GM23248 (cell line): ENCODE measurements at places on chromosomes 2 and 18.

GRCh38 chr2:133713049-133713580, 144.9 kb upstream of the NCKAP5 start:
- DNase-seq = no peak

DNA sequence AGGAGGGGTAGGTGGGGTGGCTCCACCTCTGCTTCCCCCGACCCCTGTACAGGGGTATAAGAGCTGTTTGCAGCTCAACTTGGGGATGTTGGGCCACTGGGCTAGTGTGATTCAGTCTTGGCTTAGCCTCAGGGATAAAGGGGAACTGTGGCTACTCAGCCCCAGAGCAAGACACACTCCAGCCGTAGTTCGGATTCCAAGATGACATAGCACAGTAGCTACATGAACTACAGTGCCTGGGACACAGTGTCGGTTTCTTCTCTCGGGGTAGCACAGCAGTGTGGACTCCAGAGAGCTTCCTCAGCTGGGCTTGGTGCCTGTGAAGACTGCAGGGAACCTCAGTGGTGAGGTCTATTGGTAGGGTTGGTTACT, 21.1 kb downstream of the CARF start:
- no peak for DNase-seq

DNA sequence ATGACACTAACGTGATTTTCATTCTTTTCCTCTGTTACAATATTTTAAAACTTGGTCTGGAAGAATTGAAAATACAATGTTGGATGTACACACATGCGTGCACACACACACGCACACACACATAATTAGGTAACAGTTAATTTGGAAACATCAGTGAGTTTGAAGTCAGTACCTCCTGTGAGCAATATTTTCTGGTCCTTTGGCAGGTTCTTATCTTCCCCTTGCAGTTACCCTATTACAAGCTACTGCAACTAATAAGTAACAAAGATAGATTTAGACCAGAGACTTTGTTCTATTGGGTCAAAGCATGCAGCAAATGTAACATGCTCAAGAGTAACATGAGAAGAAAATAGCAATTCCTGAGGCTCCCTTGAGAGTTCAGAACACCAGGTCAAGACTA, 73.3 kb downstream of the ZNF385B start:
- no peak for DNase-seq

- no peak for DNase-seq
These were observed 247.9 kb downstream of the CMPK2 start for GRCh38 chr2:6617794-6618193.

DNA sequence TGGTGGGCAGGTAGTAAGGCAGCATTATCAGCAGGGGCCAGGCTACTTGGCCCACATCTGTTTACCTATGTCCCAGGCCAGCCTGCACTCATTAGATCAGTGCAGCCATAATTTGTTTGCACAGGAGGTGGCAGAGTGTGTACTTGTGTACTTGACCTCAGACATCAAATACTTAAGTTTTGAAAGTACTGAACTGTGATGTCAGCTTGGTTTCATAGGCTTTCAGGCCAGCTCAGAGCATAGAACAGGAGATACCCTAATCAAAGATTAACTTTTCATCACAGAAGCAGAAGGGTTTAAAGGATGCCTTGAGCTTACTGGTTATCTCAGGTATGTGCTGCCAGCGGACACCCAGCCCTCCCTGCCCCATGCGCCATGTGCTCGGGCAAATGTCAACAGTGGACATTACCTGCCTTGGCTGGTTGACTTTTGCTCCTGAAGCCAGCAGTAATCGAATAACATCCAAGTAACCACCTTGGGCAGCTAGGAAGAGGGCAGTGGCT, 33.2 kb downstream of the ANKRD29 start:
- no peak for DNase-seq

- DNase-seq = no peak
These were observed 292.0 kb downstream of the GBX2 start for GRCh38 chr2:235876099-235876679.
